ENCODE measurements at places on chromosomes 4 and X. TPM values are rescaled to one million over a fixed set of nuclear protein-coding genes. Genes with fewer than 3 reads are reported as not detected.

The SHROOM3 gene
- not detected for total RNA-seq

The ADH1C gene
- not detected for total RNA-seq

The SPATA18 gene
- total RNA-seq: 0.13 TPM

The RAB40A gene
- 0.45 TPM for total RNA-seq

The F9 gene
- total RNA-seq: not detected

The ZNF182 gene
- total RNA-seq: 10.1 TPM

The PCDH11X gene
- total RNA-seq: not detected

The ENOX2 gene
- 13.0 TPM for total RNA-seq

The ZCCHC18 gene
- 2.0 TPM for total RNA-seq

The SAP30 gene
- 31.7 TPM for total RNA-seq

The F11 gene
- not detected for total RNA-seq

The RGN gene
- not detected for total RNA-seq

The GAGE2A gene
- not detected for total RNA-seq

The PRRG1 gene
- total RNA-seq: not detected

The CT45A6 gene
- total RNA-seq: not detected

The TMSB15A gene
- total RNA-seq: 0.39 TPM

The OPRPN gene
- not detected for total RNA-seq

The ABCG2 gene
- 0.56 TPM for total RNA-seq

The STPG2 gene
- 0.19 TPM for total RNA-seq
